ENCODE measurements at places on chromosomes 7 and 10.
A peak's percentile ranks its signal among the peaks of the same experiment; 100 is the strongest.

GRCh38 chr7:1741751-1742554 lies 71.9 kb downstream of the ELFN1 start:
- DNase-seq, result peak; percentile 76

- DNase-seq, result no peak
These were observed 17.0 kb downstream of the ITIH5 start for GRCh38 chr10:7649673-7650300.

DNA sequence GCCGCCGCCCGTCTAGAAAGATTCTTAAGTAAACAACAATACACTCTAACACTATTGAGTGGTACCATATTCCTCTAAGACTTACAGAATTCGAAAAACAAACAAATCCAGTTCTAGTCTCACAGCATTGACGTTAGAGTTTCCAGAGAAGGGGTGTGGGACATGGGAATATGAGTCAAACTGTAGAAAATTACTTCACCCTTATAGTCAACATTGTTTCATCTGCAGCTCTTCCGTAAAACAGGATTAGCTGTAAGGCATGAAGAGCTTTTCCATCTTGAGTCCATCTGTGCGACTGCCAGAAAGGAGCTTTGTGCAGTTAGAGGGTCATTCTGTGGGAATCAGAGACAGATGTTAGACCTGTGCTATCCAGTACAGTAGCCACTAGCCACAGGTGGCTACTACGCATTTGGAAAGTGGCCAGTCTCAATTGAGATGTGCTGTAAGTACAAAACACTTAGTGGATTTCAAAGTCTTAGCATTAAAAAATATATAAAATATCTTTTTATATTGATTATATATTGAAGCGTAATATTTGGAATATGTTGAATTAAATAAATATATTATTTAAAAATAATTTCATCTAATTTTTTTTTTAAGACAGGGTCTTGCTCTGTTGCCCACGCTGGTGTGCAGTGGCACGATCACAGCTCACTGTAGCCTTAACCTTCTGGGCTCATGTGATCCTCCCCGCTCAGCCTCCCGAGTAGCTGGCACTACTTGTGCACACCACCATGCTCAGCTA lies 79.8 kb upstream of the MPP7 start:
- no peak for DNase-seq

DNA sequence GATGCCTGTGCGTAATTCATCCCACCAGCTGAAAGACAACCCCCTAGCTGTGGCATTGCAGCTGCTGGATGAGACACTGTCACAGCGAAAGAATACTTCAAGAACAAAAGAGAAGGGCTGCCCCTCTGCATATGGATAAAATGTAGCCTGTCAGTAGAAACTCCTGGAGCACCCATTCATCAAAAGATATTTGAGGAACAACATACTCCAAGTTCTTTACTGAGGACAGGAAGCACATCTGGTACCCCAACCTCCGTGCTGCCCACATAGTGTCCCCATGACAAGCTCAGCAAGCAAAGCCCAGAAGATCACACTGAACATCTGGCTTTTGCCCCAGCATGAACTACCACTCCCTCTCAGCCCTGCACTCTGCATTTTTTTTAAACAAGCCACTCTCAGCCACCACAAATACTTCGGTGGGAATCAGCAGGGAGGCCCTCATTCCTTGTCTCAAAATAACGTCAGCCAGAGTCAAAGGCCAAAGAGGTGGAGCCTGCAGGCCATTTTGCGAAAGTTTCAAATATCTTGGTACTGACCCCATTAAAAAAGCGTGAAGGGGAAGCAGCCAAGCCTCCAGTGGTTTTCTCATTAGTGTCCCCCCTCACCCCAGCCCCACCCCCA lies 1.7 kb downstream of the CREB3L2 start:
- no peak for DNase-seq

DNA sequence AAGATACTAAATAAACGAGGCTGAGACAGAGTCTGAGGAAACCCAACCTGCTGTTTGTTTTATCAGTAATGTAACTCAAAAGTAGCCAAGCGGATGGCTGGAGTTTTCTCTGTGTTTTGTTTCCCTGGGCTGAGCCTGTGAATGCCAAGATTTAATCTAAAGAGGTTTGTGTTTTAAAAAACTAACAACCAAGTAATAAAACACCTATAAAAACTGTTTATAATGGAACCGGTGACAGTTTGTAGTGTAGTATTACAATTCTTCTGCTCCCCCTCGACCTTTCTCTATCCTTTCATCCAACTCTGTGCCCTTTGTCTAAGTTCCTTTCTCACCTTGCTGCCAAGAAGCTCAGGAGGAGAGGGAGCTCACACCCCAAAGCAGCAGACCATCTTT lies 2.6 kb upstream of the KAT6B start:
- no peak for DNase-seq

DNA sequence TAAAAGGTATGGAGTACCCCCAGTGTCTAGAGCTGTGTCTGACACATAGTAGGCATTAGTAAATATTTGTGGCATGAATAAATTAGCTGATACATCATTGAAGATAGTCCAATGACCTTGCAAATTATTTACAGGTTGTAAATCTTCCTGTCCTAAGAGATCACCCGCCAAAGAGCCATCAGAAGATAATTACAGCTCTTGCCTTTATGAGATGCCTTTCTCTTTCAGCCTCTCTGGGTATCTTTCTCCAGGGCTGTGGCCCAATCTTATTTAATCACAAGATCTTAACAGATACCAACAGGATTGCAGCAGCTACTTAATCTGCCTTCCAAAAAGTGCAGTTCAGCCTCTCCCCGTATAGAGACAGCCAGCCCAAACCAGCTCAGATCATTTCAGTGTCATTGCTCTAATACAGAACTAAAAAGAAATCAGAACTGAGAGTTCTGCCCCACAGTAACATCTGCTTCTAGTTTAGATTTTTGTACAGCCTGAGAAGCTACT lies 41.5 kb downstream of the MYOF start:
- no peak for DNase-seq

- DNase-seq, result peak; percentile 60
These were observed 8.2 kb upstream of the STARD3NL start for GRCh38 chr7:38169847-38170246.

DNA sequence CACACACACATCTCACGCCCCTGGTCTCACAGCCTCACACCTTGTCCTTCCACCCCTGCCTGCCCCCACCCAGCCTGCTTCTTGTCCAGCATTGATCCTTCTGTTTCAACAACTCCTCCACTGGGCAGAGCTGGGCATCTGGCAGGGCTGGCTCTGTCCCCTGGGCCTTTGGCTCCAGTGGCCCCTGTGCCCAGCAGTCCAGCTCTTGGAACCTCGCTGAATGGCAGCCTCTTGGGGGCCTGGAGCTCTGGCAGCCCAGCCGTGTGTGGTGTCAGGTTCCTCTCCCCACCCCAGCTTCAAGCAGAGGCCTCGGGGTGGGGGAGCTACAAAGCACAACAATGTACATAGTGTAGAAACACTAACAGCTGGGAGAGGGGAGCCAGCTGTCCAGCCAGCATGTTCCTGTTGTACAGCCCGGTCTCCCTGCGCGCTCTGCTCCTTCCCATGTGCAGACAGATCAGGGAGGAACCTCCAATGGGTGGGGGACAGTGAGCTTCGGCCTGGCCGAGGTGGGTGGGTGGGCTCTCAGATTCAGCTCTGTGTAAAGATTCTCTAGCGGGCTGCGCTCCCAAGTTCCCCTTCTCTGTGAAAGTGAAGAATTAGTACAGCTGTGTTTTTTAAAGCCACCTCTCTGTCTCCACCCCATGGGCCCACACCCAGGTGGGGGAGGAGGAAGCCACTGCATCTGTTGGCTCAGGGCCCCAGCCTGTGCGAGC lies 19.4 kb downstream of the ZMIZ2 start:
- DNase-seq, result peak; percentile 79

Measured in right cardiac atrium (tissue), 5 donors.